ENCODE measurements at places on chromosomes 3 and 15. TPM values are rescaled to one million over a fixed set of nuclear protein-coding genes. Genes with fewer than 3 reads are reported as not detected.

PRR20G gene
- total RNA-seq = not detected

EOMES gene
- 0.10 TPM for total RNA-seq

TMEM207 gene
- not detected for total RNA-seq

DNA sequence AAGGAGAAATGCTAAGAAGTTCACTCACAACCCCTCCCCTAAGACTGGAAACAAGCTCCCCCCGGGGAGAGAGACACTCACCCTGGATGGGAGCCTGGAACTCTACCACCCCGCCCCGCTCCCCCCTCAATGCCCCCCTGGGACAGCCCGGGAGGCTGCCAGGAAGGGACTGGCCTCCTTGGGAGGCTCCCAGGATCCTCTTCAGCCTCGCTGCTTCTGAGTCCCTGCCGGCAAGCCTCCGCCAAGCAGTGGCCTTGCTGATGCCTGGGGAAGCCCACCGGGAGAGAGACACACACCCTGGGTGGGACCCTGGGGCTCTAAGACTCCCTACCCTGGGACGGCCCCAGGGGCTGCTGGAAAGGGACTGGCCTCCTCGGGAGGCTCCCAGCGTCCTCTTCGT is 33.4 kb downstream of the CPEB1 start:
- DNase-seq = no peak

- no peak for DNase-seq
Measured at GRCh38 chr3:152160350-152161011, 108.2 kb upstream of the MBNL1 start.

- no peak for DNase-seq
Measured at GRCh38 chr15:33675246-33675645, 293.1 kb upstream of the CHRM5 start.

GRCh38 chr3:138678086-138678485 is 69.5 kb downstream of the FAIM start:
- no peak for DNase-seq

GRCh38 chr15:92413510-92413909 is 19.8 kb downstream of the ST8SIA2 start:
- no peak for DNase-seq

GRCh38 chr15:81560405-81560804 is 186.4 kb upstream of the TMC3 start:
- DNase-seq = no peak

GRCh38 chr15:99967841-99968371 is 234.7 kb upstream of the LYSMD4 start:
- no peak for DNase-seq

All from activated B cell treated with CpG ODN at 0.5 μM for 24 hours (primary cell).